Right ventricle myocardium superior (tissue), 1 donor: ENCODE measurements at places on chromosomes 6 and 20.

GRCh38 chr6:43491750-43492661 lies 14.6 kb downstream of the TJAP1 start:
- peak; percentile 93 for DNase-seq

DNA sequence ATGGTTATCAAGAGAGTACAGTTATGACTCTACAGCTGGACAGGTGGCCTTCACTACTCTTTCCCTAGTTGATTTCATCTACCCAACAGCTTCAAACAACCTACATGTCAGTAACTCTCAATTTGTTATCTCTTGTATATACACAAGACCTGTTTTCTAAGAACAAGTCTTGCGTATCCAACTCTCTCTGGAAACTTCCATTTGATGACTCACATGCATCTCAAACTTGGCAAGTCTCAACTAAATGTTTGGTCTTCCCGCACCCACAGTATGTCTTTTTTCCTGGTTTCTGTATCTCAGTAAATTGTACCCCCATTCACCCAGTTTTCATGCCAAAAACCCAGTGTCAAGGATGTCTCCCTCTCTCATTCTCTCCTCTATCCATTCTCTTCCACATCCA lies 97.7 kb downstream of the BTBD9 start:
- no peak for DNase-seq

GRCh38 chr20:6630514-6630913 lies 137.0 kb upstream of the BMP2 start:
- no peak for DNase-seq

- DNase-seq = no peak
Observed at GRCh38 chr6:138818496-138819194, 22.8 kb downstream of the ECT2L start.

GRCh38 chr6:121520337-121521163 lies 85.1 kb downstream of the GJA1 start:
- DNase-seq = no peak

GRCh38 chr6:118876198-118876597 lies 17.8 kb upstream of the ASF1A start:
- DNase-seq = no peak

GRCh38 chr20:24840121-24840713 lies 108.9 kb upstream of the CST7 start:
- no peak for DNase-seq

DNA sequence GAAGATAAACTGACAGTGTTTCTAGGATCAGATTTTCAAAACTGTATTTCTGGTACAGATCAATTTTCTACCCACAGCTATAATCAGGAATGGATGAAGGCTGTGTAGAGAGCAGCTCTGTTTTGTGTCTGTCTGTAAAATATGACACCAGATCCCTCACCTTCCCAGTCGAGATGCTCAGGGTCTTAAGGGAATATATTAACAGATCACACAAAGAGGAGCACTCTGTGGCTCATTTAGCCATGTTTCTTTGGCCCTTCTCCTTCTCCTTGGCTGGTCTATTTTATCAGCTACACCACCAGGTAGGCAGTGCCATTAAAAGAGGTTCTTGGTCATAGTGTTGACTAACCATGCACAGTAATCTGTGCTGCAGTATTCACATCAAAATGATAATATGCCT lies 82.6 kb downstream of the PREP start:
- no peak for DNase-seq

- DNase-seq = no peak
Observed at GRCh38 chr6:92495242-92495641, 924.1 kb downstream of the EPHA7 start.

GRCh38 chr20:51712501-51713212 lies 55.5 kb downstream of the ATP9A start:
- no peak for DNase-seq

DNA sequence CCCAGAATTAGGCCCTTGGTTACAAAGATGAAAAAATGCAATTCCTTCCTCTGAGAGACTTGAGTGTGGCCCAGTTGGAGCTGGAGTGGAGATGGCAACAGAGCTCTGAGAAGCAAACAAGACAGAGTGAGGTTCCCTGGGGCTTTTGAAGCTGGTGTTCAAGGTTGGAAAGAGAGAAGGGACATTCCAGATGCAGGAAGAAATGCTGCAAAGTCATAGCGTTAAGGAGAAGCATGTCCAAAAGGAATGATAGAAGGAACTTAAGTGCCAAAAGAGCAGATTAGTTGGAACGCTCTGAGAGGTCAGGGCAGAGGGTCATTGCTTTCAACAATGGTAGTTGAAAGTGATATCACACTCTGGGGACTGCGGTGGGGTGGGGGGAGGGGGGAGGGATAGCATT lies 251.8 kb downstream of the TBC1D7 start:
- DNase-seq = no peak

- no peak for DNase-seq
Observed at GRCh38 chr6:113645576-113645970, 211.6 kb upstream of the MARCKS start.

- DNase-seq = no peak
Observed at GRCh38 chr6:72032086-72032485, 145.7 kb downstream of the RIMS1 start.

DNA sequence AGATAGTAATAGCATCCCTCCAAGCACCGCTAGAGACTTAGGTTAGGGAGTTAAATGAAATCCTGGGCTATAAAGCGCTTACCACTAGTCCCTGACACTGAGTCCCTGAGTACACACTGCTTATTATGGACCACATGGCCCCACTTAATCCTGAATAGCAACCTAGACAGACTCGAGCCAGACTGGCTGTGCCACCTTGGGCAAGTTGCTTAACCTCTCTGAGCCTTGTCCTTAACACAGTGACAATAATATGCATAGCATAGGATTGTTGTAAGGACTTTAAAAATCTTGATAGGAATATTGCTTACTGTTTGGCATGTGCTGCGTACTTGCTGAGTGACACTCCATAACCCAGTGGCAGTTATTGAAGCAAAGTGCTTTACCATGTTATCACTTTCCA lies 125.6 kb upstream of the SASH1 start:
- no peak for DNase-seq

DNA sequence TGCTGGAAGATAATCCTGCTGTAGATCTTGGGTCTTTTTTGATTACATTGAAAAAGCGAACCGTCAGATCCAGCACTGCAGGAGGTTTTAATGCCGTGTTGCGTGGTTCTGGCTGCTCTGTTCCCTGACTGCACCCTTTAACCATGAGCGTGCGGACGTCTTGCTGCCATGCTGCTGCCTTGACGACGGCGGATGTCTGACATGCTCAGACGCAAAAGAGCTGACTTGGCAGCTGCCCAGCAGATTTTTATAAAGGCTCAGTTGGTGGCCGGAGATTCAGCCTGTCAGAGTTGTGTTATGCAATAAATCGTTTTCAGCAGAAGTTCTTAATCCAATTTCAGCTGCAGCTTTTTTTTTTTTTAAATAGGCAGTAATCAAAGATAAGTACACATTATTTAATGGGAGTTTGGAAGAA lies 119.4 kb downstream of the JARID2 start:
- DNase-seq = peak; percentile 89

DNA sequence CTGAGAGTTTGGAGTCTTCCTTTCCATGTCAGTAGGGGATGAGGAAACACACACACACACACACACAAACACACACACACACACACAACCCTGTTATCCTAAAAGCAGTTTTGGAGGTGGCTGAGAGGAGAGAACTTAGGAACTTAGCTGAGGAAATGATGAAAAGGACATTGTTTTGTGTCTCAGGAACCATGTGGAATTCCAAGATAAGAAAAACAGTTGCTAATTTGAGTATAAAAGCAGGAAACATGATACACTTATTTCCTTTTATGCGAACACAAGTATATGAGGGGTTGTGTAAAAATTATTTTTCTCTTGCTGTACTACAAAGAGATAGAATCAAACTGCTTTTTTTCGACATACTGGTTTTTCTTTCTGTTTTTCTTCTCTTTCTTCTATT lies at the start of gene MYCT1:
MYCT1 (plus strand) TSS at position 264 of the 400 bp plus-strand sequence; CDS start at position 270, 6 bp downstream.
- DNase-seq = no peak

GRCh38 chr20:58978351-58979190 lies 2.5 kb upstream of the NELFCD start:
- DNase-seq = no peak

GRCh38 chr6:169991913-169992312 lies 240.5 kb downstream of the ERMARD start:
- no peak for DNase-seq
